Tibial nerve (tissue), 4 donors: ENCODE measurements at places on chromosomes 3 and 15.
A peak's percentile ranks its signal among the peaks of the same experiment; 100 is the strongest.

DNA sequence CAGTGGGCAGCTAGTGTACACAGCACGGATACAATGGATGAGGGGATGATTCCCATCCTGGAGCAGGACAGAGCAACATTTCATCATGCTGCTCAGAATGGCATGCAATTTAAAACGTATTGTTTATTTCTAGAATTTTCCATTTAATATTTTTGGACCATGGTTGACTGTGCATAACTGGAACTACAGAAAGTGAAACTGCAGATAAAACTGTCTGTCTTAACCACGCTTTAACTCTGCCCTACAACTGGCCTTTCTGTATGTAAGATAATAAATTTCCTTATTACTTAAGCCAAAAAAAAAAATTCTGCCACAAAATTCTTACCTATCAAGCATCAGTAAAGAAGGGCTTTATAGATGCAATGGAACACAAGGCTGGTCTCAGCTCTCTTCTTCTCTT is 33.4 kb downstream of the AP3S2 start:
- no peak for DNase-seq

- peak; percentile 13 for DNase-seq
Observed at GRCh38 chr3:46860017-46860809, 3.0 kb downstream of the MYL3 start.

- DNase-seq: no peak
Observed at GRCh38 chr3:100782348-100782747, 73.1 kb downstream of the TFG start.

- DNase-seq: no peak
Observed at GRCh38 chr3:154122912-154123559, 1.8 kb downstream of the ARHGEF26 start.
